ENCODE measurements at places on chromosomes 7 and 10.

DNA sequence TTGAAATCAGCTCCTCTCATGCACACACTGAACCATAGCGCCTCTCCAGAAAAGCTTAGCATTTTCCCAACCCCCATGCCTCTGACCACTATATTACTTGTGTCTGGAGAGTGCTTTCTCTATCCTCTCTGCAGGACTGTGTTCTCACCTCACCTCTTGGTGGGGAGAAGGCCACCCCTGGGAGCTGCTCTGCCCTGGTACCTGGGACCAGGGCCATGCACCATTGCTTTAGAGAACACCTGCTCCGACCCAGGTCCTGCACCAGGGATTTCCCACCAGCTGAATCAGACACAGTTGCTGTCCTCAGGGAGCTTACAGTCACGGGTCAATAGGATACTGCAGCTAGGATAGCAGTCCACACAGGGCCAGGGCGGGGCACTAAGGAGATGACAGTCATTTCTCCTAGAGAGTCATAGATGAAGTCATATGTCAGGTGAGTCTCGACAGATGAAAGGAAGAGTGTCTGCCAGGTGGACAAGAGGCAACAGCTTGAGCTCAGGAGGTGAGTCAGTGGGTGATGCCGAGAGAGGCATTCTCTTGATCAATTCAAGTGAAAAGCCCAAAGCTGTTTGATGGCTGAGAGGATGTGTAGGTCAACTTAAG lies 619 bp upstream of the LMTK2 start:
- no peak for DNase-seq

GRCh38 chr10:75859141-75859540 lies 427.7 kb downstream of the LRMDA start:
- DNase-seq, result no peak

- no peak for DNase-seq
Measured at GRCh38 chr7:154789404-154789803, 213.5 kb downstream of the PAXIP1 start.

DNA sequence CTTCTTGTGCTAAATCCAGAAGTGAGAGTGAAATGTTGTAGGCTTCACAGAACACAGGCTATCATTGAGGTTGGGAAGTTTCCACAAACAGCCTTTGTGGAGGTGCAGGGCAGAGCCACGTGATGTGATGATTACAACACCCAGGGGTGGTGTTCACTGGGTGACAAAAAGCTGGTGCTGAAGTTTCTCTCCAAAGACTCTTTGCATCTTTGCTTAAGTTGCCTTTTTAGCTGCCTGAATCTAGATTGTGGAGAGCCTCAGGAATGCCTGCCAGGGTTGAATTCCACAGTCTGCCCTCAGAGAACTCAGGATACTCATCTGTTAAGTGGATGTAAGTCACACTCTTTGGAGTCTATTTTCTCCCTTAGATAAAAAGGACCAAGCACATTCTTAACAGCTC lies 56.3 kb downstream of the PLXNA4 start:
- DNase-seq, result no peak

DNA sequence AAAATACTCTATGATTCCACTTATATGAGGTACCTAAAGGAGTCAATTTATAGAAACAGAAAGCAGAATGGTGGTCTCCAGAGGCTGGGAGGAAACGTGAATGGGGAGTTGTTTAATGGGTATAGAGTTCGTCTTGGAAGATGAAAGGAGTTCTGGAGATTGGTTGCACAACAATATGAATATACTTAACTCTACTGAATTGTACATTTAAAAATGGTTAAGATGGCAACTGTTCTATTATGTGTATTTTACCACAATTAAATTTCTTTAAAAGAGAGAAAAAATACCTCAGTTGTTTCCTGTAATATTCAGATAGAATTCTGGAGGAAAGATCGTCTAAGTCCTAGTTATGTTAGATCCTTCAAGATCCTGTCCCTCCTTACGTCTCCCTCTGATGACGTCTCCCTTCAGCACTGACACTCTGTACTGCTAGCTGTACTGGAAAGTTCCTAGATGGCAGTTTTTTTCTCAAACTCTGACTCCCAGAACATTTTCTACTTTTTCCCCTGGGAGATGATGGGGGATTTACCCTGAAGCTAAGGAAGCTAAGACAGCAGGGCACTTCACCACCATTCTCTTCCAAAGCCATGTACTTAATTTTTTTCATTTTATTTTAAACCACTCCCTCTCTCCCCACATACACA lies 53.2 kb upstream of the CAV2 start:
- peak; percentile 47 for DNase-seq

DNA sequence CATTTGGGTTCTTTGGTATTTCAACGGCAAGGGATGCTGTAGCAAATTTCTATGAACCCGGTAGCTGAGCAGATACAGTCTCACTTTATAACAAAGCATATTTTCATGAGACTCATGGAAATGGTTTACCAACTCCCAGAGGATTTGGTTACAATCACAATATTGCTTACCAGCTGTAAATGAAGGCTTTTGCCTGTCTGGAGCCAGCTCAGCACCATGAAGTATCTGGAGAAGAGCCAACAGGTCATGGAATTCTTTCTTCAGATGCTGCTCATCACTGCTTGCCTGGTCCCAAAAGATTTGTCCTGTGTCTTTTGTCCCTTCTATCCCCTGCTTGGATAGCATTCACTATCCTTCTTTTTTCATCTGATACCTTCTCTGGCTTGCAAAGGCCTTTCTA lies 316.9 kb upstream of the PHYHIPL start:
- no peak for DNase-seq

GRCh38 chr10:22210267-22210666 lies 7.5 kb downstream of the EBLN1 start:
- DNase-seq, result no peak

GRCh38 chr10:128083191-128083895 lies 42.9 kb downstream of the MKI67 start:
- no peak for DNase-seq

- DNase-seq, result peak; percentile 70
Measured at GRCh38 chr7:87225696-87226095, 6.2 kb upstream of the TMEM243 start.
